Activated CD4-positive, alpha-beta T cell treated with anti-CD3 and anti-CD28 coated beads, Interleukin-2, amount 50 U/mL, for 1 hour (primary cell): ENCODE measurements at places on chromosomes 2 and 18.

- no peak for DNase-seq
Measured at GRCh38 chr2:16644221-16644925, 21.3 kb downstream of the CYRIA start.

- no peak for DNase-seq
Measured at GRCh38 chr2:149716687-149717086, 129.1 kb upstream of the MMADHC start.

GRCh38 chr18:9474108-9474982 lies 968 bp upstream of the RALBP1 start:
- DNase-seq, result no peak

GRCh38 chr18:74486119-74486849 lies 9.9 kb upstream of the CNDP2 start:
- no peak for DNase-seq

- DNase-seq, result no peak
Measured at GRCh38 chr18:6776188-6776587, 46.7 kb downstream of the ARHGAP28 start.

- no peak for DNase-seq
Measured at GRCh38 chr2:150608341-150608740, 120.9 kb upstream of the RND3 start.

- no peak for DNase-seq
Measured at GRCh38 chr2:208466151-208466919, 59.7 kb downstream of the PTH2R start.

GRCh38 chr2:150271952-150272802 lies 215.3 kb downstream of the RND3 start:
- no peak for DNase-seq

GRCh38 chr18:48948112-48949049 lies 2.4 kb downstream of the SMAD7 start:
- DNase-seq, result peak; percentile 63

GRCh38 chr2:117933884-117934354 lies 80.0 kb downstream of the CCDC93 start:
- no peak for DNase-seq

DNA sequence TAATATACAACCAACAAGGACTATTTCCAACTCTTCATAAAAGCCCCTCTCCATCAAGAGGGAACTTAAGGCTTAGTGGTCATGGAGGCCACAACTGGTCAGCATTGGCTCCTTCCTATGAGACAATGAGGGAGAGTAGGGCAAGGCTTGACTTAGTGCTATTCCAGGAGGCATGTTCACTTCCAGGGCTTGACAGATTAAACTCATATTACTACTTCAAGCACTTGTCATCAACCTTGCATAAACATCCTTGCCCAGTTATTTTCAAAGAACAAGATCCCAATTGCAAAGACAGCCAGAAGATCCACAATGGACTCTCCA lies 133.4 kb downstream of the FTCDNL1 start:
- DNase-seq, result no peak

DNA sequence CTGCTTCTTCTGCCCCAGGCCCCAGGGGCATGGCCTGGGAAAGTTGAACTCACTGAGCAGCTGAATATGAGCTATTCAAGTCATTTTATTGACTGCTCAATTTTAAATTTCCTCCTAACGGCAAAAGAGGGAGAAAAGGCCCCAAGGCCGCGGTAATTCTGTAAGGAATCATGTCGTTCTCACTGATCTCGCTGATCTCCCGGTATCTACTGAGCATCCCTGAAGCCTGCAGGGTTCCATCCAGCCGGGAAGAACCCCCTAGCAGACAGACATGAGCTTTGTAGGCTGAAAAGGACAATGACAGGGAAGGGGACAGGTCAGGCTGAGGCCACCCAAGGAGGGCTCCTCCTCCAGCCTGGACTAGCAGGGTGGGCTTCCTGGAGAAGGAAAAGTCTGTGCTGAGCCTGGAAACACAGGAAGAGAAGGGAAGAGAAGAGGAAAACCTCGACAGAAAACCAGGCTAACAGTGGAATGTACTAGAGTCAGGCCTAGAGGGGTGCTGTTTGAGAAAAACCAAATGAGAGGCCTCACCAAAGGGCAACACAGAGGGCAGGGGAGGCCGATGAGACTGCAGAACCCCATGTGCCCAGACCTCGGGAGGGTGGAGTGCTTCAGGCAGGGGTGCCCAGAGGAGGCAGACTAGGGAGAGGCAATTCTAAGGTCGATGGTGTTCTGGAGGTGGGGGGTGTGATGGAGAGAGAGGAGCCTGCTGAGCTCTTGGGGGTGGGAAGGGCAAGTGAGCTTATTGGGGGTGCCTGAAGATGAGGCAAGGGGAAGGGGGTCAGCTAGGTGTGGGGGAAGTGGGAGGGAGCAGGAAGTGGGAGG lies 2.9 kb upstream of the NPPC start:
- no peak for DNase-seq
